ENCODE measurements at places on chromosomes 16 and 17.

GRCh38 chr16:54780266-54780665, 150.4 kb upstream of the IRX5 start:
- no peak for DNase-seq

GRCh38 chr17:67517325-67517724, 140.2 kb downstream of the PITPNC1 start:
- no peak for DNase-seq

GRCh38 chr17:77072670-77073069, 68.1 kb upstream of the SEC14L1 start:
- no peak for DNase-seq

- DNase-seq, result no peak
Observed at GRCh38 chr17:57898487-57899311, 48.9 kb upstream of the MRPS23 start.

- DNase-seq, result no peak
Observed at GRCh38 chr17:80797741-80798594, 193.7 kb upstream of the CHMP6 start.

GRCh38 chr16:89409161-89409711, 81.1 kb downstream of the ANKRD11 start:
- peak; percentile 52 for DNase-seq

GRCh38 chr16:47855431-47855830, 300.4 kb downstream of the ABCC12 start:
- DNase-seq, result no peak

GRCh38 chr17:57391857-57392471, 135.6 kb downstream of the MSI2 start:
- no peak for DNase-seq

DNA sequence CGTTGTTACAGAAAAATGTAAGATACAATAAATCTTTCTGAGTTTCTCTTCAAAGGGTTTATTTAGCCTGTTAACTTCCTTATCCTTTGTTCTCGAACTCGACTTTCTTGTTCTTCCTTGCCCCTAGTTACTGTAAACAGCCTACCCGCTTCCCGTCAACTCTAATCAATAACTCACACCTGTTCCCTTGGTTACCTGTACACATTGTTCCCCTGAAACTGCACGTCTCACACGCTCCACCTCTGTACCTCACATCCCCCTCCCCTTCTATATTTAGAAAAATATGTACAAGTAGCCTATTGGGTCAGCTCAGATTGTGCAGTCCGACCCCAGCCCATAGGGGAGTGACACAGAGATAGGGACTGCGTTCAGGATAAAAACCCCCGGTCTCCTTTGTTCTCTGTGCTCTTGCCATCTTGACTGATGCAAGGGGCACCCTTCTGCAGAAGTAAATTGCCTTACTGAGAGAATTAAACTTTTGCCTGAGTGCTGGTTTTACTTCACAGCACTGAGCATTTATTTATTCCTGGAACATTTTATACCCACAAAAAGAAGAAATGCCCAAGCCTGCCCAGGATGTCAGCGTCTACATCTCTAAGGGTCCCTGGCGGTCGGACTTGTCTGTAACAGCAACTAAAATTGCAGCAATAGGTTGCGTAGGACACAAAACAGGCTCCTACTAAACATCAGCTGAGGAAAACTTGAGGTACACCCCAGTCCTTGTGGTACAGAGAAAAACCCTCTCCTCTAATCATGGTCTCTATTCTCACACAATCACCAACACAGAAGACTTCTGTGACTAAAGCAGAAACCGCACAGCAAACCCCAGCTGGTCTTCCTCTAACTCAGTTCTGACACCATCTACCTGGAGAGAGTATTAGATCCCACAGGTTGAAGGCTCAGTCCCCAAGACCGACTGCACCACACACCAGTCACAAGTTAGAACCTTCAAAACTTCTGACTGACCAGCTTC, 11.3 kb downstream of the WDR45B start:
- no peak for DNase-seq

GRCh38 chr17:77177002-77177741, 36.4 kb downstream of the SEC14L1 start:
- DNase-seq, result no peak

- DNase-seq, result no peak
Observed at GRCh38 chr16:4488499-4488967, 12.3 kb downstream of the HMOX2 start.

DNA sequence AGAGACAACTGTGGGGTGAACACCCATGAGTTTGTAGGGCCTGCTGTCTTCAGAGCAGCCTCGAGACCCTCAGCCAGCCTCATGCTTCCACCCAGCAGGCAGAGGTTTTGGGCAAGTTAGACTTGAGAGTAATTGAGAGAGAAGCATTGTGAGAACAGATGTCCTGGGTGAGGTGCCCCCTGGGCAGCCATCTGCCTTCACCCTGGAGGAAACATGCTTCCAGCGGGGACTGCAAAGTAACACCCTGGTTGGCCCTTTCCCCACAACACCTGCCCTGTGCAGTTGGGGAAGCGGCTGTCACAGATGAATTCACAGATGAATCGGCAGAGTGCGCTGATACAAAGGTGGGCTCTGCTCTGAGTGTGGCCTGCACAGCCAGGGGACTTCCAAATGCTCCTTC, 23.4 kb downstream of the ATPAF2 start:
- no peak for DNase-seq

GRCh38 chr16:86968866-86969265, 348.3 kb downstream of the C16orf95 start:
- no peak for DNase-seq

- DNase-seq, result peak; percentile 50
Observed at GRCh38 chr17:40097931-40098845, 2.2 kb downstream of the NR1D1 start.

- DNase-seq, result no peak
Observed at GRCh38 chr17:14211246-14211645, 25.4 kb downstream of the CDRT15 start.

DNA sequence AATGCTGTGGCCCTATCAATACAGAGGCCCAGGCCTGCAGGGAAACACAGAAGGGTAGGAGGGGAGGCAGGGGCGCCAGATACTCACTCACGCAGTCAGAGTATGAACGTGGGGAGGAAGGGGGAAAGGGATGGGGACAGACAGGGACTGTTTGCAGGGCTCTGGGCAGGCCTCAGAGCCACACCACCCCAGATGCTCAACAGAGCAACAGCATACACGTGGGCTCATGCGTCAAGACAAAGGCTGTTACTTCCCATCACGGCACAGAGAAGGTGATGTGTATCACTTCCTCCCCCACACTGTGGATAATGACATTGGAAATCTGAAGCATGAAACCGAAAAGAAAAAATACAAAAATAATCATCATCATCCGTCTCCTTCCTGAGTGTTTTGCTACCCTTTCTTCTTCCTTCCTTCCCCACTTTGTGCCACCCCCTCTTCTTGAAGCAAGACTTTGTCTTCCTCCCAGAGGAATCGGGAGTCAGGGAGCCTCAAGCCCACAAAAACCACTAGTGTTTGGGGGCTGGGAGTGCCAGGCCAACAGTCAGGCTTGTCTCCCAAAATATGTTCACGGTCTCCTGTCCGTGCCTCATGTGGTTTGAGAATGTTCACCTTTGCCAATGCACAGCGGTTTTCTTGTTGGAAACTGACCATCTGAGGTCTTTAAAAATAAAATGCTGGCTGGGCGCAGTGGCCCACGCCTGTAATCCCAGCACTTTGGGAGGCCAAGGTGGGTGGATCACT, 20.1 kb downstream of the SLC39A11 start:
- DNase-seq, result no peak

- no peak for DNase-seq
Observed at GRCh38 chr17:57048096-57048495, 37.0 kb upstream of the AKAP1 start.

DNA sequence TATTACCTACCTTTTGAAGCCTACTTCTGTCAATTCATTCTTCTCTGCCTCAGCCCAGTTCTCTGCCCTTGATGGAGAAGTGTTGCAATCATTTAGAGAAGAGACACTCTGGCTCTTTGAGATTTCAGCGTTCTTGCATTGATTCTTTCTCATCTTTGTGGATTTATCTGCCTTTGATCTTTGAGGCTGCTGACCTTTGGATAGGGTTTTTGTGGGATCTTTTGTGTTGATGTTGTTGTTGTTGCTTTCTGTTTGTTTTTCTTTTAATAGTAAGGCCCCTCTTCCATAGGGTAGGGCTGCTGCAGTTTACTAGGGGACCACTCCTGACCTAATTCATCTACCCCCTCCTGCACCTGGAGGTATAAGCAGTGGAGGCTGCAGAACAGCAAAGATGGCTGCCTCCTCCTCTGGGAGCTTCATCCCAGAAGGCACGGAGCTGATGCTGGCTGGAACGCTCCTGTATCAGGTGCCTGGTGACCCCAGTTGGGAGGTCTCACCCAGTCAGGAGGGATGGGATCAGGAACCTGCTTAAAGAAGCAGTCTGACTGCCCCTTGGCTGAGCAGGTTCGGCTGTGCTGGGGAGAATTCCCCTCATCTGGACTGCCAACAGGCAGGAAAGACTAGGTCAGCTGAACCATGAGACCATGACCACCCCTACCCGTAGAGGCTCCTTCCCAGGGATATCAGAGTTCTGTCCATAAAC, 28.0 kb downstream of the NFATC3 start:
- no peak for DNase-seq

DNA sequence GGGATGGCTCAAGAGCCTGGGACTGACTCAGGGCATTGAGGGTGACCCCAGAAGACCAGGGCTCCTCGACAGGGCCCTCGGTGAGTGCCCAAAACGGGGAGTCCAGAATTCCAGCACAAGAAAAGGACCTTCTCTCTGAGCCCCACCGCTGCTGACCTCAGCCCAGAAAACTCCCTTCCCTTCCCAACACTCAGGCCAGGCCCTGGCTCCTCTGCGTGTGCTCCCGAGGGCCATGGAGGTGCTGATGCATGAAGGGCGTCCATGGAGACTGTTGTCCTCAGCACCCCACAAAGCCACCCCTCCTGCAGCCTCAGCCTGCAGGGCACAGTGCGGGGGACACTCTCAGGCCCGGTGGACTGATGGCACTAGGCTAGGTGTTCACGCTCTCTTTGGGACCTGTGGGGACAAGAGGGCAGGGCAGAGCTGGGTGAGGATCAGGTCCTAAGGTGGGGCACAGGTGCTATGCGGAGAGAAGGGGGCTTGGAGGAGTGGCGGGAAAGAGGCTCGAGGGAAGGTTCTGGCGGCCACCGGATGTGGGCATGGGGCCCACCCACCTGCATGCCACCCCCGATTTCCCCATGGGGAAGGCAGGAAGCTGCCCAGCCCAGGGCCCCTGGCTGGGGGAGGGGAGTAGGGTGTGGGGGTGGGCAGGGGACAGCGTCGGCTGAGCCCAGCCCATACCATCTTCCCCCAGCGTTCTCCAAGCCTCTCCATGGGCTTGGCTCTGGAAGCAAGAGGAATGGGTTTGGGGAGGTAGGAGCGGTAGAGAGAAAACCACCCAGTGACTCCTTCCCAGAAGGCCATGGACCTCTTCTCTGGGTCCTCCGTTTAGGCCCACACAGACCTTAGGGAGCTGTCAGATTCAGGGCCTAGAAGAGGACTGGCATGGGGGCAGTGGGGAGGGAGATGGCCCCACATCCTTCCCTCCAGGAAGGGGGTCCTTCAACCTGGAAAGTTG, 4.5 kb upstream of the TSPOAP1 start:
- peak; percentile 88 for DNase-seq

- DNase-seq, result no peak
Observed at GRCh38 chr17:31726980-31727427, 132.0 kb downstream of the COPRS start.

Data from stimulated activated naive CD8-positive, alpha-beta T cell treated with anti-CD3 and anti-CD28 coated beads, Interleukin-15, Interleukin-2, amounts not matched to agents 100 U/mL and 50 U/mL, for 24 hours (primary cell).